ENCODE measurements at places on chromosomes 2 and 18.
A peak's percentile ranks its signal among the peaks of the same experiment; 100 is the strongest.

DNA sequence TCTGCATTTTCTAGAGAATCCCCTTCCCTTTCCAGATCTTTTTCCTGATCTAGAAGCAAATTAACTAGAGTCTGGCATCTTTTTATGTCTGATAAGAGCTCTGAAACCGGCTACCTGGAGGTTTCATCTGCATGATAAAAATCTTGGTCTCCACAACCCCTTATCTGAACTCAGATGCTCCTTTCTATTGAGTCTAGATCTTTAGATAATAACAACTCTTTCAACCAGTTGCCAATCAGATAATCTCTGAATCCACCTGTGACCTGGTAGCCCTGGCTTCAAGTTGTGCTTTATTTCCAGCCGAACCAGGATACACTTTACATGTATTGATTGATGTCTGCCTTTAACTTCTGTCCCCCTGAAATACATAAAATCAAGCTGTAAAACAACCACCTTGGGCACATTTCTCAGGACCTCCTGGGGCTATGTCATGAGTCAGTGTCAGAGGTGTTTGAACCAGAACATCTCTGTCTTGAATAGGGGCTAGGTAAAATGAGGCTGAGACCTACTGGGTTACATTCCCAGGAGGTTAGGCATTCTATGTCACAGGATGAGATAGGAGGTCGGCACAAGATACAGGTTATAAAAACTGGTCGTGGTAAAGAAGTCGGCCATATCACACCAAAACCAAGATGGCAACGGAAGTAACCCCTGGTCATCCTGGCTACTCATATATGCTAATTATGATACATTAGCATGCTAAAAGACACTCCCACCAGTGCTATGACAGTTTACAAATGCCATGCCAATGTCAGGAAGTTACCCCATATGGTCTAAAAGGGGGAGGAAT, 20.8 kb downstream of the RALBP1 start:
- DNase-seq: no peak

DNA sequence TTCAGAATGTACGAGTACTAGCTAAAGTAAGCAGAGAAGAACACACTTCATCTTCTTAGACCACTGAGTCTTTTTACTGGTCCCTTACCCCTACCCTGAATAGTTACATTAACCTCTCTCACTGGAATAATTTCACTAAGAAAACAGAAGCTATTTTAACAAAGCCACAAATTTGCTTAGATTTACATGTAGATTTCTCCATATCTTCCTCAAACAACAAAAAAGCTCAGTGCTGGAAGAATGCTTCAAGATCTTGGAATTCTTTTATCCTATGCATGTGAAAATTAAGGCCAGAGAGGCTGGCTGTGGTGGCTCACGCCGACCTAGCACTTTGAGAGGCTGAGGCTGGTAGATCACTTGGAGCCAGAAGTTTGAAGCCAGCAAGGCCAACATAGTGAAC, 35.2 kb downstream of the MOGAT1 start:
- DNase-seq: no peak

GRCh38 chr2:100196786-100197494, 54.5 kb upstream of the AFF3 start:
- DNase-seq: no peak

DNA sequence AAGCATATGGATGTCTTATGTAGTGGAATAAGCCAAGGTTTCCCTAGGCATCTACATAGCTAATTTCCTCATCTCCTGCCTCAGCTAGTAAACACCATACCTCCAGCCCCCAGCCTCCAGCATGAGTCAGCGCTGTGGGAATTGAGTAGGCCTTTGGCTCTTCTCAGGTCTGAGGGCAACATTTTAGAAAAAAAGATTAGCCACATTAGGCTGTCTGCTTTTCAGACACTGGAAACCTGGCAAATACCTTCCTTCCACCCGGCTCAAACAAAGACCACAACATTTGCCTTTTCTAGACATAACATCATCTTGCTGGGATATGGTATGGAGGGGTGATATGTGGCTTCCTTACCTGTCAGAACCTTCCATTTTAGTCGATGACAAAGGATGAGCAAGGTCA, 6.1 kb upstream of the CCDC195 start:
- no peak for DNase-seq

DNA sequence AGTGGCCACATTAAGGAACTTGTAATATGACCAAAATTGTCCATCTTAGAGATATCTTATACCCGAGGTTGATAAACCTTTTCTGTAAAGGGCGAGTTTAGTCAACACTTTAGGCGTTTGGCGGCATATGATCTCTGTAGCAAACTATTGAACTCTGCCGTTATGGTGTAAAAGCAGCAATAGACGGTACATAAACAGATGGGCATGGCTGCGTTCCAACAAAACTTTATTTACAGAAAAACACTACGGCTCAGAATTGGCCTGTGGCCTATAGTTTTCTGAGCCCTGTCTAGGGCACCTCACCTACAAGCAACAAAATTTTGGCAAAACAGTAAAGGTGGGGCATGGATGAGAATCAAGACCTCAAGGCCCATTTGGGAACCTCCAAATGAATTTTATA, 121.9 kb upstream of the HAAO start:
- no peak for DNase-seq

GRCh38 chr18:66564236-66564635, 39.7 kb downstream of the CDH19 start:
- DNase-seq: no peak

GRCh38 chr2:209696836-209697711, 74.6 kb upstream of the UNC80 start:
- DNase-seq: no peak

DNA sequence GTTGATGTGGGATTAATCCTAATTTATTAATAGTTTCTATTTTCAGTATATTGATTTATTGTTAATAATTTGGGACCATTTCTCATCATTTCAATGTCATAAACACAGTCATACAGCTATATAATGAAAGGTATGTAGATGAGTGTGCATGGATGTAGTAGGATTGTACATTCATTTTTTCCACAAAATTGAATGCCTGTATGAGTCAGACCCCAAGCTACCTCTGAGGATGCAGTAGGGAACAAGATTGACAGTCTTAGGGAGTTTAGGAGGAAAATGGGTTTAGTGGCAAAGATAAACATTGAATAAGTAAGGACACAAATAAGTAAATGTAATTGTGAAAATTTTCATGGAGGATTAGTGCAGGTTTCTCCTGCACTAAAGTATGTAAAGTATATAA, 14.1 kb upstream of the TMEFF2 start:
- no peak for DNase-seq

DNA sequence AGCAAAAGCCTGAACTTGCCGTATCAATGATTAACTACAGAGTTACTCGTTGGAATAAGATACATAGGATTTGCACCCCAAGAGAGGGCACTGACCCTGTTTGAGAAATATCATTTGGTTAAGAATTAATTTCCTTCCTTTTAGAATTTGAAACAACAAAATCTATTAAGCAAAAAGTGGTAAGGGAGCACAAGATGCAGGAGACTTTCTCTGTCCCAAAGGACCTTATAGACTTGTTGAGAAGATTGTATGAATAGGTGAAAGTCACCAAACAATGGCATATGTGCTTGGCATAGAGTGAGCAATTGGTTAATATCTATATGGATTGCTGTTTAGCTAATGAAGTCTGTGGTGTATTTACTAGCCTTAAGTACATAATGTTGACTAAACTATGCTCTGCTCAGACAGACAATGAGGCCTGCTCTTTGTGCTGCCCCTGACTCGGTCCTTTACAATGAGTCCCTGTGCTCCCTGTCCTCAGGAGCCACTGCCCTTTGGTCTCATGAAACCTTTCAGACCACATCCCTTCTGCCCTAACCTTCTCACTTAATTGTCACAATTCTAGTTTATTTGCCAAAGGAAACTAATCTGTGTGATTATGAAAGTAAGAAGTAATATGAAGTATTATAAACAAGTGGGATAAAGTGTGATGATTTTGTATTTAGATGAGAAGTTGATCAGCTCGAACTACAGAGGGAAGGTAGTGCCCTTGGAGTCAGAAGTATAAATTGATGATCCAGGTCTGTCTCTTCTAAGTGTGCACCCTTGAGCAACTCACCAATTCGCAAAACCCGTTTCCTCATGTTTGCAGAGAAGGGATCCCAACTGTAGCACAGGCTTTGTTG, 21.2 kb upstream of the HNMT start:
- DNase-seq: no peak

- DNase-seq: no peak
These were observed 14.7 kb downstream of the WNT10A start for GRCh38 chr2:218895326-218895725.

DNA sequence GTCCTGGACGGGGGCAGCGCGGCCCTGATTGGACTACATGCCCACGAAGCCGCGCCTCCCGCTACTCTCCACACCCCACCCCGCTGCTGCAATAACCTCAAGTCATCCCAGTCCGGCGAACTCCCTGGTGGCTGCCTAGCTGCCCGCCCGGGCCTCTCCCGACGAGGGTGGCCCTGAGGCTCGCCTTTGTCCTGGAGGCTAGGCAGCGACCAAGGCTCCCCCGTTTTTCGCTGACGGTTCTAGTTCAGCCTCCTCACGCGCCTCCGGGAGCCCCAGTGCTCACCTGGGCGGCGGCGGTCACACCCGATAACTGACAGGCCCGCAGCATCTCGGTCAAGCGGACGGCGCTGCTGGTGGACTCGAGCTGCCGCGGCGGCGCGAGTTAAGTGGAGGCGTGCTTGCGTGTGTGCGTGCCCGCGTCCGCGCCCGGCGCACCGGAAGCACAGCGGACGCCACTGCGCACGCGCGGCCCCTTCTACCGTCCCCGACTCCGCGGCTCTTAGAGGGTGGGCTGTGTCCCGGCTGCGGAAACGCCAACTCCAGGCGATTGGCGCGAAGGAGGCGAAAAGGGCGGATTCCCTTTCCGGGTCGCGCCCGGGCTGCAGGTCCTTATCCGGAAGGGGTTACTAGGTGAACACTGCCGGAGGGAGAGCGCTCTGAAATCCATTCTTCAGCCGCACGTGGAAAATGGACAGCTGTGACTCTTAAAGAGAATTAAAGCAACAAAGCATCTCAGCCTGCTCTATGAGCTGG, at the start of gene IMMT:
IMMT (minus strand) TSS at position 408 of the 753 bp plus-strand sequence; CDS start at position 328, 80 bp downstream.
- DNase-seq: peak; percentile 96

DNA sequence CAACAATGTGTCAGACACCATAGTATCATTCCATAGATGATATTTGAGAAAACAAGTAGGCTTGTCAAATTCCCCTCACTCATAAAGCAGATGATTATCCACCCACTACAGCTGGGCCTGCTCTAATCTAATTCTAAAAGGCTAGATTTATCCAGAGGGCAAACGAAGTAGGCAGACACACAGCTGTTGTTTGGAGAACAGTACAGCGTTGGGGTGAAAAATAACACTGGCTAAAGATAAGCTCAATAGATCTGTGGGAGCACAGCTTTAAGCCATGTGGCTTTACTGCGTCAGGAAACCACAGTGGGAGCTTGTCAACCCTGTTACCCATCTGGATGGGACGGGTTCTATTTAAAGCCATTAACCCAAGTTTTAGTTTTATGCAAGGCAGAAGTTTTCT, 48.9 kb upstream of the COBLL1 start:
- no peak for DNase-seq

- DNase-seq: no peak
These were observed 314.8 kb upstream of the LRP1B start for GRCh38 chr2:142445551-142446072.

DNA sequence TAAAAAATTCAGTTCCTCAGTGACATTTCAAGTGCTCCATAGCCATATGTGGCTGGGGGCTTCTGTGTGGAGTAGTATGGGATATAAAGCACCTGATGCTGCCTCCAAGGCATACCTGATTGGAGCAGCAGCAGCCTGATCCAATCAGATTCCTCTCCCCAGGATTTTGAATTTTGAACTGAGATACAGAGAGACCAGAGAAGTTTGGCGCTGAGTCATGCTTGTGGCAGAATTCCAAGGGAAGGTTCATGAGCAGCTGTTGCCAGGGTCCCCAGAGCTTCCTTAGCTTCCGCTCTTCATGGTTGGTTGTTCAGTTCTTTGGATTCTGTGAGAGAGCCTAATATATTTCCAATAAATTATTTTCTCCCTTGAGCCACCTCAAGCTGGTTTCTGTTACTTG, 29.0 kb upstream of the CFAP36 start:
- peak; percentile 24 for DNase-seq

GRCh38 chr18:44533071-44533470, 147.6 kb upstream of the SETBP1 start:
- DNase-seq: no peak

- DNase-seq: peak; percentile 57
These were observed 10.4 kb upstream of the MAP3K2 start for GRCh38 chr2:127398239-127398590.

DNA sequence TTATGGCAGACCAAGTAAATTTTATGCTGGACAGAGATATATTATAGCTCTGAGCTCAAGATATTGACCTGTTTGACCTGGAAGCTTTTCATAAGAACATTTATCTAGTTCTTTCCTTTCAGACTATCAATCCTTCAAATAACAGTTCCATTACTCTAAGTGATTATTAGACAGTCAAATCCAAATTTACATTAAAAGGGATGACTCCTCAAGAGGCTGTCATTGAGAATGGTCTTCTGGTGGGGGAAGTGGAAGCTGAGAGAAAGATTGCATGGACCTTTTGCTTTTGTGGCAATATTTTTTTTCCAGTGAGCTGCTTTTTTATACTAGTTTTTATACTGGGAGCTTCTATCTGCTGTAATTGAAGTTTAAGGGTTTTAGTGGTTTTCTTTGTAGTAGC, 14.9 kb upstream of the SERPINB12 start:
- DNase-seq: no peak

DNA sequence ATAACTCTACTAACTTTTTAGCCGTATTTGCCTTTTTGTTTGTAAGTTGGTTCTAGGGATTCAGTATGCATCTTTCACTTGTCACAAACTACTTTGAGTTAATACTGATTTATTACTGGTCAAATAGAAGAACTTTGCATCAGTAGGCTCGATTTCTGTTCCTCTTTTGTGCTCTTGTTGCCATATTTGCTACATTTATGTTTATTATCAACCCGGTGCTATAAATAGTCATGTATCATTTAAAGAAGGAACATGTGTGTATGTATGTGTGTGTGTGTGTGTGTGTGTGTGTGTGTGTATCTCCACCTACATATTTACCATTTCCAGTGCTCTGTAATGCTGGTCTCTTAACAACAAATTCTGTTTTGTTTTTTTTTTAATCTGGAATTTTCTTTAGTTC, 79.6 kb upstream of the B3GNT7 start:
- no peak for DNase-seq

GRCh38 chr2:235268535-235268934, 225.3 kb upstream of the AGAP1 start:
- no peak for DNase-seq

DNA sequence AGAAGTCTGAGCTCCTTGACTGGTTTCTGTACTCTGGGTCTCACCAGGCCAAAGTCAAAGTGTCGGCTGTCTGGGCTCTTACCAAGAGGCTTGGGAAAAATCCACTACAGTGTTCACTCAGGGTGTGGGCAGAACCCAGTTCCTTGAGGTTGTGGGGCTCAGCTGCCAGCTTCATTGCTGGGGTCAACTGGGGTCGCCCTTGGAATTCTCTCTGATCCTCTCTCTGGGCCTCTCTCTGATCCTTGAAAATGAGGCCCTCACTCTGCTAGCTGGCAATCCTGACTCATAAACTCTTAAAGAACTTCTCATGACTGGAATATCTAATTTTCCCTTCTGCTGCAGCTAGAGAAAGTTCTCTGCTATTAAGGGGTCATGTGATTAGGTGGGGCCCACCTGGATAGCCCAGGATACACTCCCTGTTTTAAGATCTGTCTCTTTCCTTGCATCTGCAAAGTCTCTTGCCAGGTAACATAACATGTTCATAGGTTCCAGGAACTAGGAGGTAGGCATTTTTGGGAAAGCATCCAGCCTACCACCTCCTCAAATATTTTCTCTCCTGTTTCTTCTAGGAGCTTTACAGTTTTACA, 66.3 kb downstream of the SP110 start:
- DNase-seq: no peak
